Astrocyte of the spinal cord (primary cell): ENCODE measurements at places on chromosomes 3 and 15.
A peak's percentile ranks its signal among the peaks of the same experiment; 100 is the strongest.

DNA sequence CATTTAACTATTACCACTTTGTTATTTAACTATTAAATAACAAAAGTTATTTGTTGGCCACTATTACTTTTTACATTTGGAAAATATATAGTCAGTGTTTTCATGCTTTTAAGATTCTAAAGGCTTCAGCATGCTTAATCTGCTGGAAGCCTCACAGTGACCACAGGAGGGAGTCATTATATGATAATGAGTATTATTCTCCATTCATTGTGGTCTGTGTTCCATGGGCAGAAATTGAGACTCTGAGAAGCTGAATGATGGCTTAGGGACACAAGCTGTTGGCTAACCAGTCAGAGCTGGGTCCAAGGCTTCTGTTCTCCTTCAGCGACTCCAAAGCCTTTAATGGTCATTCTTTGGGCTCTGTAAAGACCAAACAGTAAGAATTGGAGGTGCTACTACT, 64.7 kb downstream of the BFSP2 start:
- peak; percentile 61 for DNase-seq

- DNase-seq: no peak
These were observed 56.2 kb upstream of the HES1 start for GRCh38 chr3:194079702-194080172.

DNA sequence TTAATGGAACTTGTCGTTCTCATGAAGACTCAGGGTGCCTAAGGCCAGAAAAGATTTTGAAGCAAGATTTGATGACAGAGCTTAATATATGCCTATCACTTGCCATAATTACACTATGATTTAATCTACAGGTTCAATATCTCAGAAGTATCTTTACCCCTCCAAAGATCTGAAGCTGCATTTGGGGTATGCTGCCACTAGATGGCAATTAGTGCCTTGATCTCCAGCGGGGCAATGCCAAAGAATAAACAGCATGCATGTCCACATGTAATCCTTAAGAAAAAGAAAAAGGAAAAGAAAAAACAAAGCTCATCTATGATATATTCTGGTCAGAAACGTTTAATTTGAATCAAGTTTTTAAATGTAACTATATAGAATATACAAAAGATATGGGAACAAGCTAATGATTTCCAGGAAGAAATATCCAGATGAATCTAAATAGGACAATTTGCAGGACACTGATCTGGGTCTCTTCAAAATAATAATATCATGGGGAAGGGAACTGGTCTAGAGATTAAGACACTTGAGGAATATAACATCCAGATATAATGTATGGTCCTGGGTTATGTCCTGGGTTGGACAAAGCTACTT, 55.0 kb upstream of the SOX14 start:
- DNase-seq: no peak

- DNase-seq: peak; percentile 6
These were observed 188.6 kb downstream of the CHL1 start for GRCh38 chr3:385151-385550.

GRCh38 chr3:11144996-11145395, 9.3 kb upstream of the HRH1 start:
- no peak for DNase-seq

- no peak for DNase-seq
These were observed 1.3 kb downstream of the CAMK2N2 start for GRCh38 chr3:184259878-184260723.

DNA sequence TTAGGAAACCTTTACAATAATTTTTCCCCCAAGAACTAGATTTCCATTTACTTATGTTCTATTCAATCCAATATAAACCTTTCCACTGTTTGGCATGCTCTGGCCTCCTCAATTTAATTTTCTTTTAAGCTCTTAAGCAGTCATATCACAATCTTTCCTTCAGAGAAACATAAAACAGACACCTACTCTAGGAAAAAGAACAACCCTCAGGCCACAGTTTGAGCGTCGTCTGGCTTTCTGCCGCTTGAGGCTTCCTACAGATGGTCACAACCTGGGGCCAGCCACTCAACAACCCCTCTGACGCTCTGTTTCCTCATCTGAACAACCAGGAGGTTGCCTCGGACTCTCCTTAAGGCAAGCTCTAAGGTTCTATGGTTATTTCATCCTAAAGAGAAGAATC, 143.3 kb downstream of the ADAMTS17 start:
- DNase-seq: no peak

GRCh38 chr15:87498560-87498959, 758.0 kb downstream of the NTRK3 start:
- peak; percentile 81 for DNase-seq

DNA sequence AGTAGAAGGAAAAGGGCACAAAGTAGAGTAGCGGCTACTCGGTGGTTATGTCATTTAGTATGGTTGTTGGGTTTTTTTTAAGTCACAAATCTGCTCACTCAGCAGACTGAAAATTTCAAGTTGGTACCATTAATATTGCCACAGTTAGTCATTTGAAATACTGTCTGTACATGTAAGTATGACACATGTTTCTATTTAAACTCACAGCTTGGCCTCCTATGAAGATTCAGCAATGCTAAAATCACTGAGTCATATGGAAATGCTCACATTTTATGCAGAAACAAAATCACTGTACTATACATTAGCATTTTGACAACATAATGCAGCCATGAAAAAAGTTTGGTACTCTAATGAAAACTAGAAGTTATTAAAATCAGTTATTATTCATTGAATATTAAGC, 571.9 kb downstream of the TAFA4 start:
- DNase-seq: no peak

GRCh38 chr3:56751056-56751707, 50.6 kb downstream of the ARHGEF3 start:
- no peak for DNase-seq

GRCh38 chr3:196569003-196569516, 600 bp downstream of the FBXO45 start:
- DNase-seq: peak; percentile 11

- no peak for DNase-seq
These were observed 46.9 kb downstream of the ARHGEF3 start for GRCh38 chr3:56754741-56755417.

- no peak for DNase-seq
These were observed 162.9 kb upstream of the BHLHE40 start for GRCh38 chr3:4816306-4816705.

DNA sequence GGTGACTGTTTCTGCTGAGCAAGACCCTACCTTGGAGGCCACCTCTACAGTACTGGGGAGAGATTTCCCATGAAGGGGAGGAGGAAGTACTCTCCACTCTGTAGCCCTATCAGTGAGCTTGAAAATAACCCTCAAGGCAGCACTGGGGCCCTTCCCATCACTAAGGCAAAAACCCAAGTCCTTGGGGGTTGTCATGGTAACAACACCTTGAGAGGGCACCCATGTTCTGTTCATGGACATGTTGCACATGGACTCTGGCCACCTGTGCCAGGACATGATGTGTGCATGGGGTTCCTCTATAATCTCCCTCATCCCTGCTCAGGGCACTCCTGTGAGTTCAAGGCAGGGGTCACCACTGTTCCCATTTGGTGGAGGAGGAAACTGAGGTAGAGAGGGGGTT, 10.9 kb upstream of the CDC25A start:
- no peak for DNase-seq

DNA sequence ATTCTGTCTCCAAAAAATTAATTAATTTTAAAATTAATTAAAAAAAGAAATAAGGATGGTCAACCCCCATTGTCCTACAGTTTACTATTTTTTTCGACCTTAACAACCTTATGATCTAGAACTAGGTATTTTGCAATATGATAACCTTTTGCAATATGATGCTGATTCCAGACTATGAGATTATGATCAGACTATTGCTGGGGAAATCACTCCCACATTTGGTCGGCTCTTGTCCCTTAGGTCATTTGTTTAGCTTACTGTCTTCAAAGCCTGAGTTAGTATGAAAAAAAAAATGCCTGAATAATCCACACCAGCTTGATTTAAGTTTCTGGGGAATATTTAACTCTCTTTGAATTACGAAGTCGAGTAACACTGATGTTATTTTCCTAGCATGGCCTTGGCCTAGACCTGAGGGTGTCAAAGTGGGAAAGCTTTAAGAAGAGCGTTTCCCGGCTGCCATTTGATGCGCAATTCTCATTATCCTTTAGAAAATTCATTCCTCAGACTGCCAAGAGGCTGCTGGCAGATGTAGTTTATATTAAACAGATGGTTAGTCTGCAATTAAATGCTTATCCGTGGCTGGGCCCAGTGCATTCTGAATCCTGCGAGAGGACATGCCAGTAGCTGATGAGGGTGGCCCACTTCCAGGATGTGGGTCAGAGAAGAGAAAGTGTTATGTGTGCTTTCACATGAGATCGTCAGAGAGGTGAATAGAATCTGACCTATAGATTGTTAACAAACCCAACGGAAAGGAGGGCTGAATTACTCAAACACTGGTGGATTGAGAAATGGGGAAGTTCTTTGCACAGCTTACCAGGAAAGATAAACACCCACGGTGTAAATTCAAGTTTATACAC, 496.0 kb upstream of the THBS1 start:
- peak; percentile 28 for DNase-seq

GRCh38 chr3:171994646-171995428, 44.5 kb upstream of the FNDC3B start:
- peak; percentile 84 for DNase-seq

DNA sequence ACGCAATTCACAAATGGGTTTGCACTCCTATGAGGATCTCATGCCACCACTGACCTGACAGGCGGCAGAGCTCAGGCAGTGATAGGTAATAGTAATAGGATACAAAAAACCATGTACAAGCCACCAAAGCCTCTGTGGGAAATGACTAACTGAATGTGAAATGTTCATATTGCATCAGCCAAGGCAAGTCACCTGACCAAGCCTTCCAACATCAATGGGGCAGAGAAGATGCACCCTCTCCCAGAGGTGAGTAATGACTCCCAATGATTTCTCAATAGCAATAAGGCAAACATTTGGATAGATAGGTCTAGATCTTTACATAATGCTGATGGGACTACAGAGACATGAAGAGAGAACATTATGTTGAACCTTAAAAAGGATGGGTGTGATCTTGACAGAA, 14.9 kb downstream of the CNTN3 start:
- no peak for DNase-seq

GRCh38 chr3:100419406-100419805, 18.1 kb downstream of the LNP1 start:
- DNase-seq: no peak

DNA sequence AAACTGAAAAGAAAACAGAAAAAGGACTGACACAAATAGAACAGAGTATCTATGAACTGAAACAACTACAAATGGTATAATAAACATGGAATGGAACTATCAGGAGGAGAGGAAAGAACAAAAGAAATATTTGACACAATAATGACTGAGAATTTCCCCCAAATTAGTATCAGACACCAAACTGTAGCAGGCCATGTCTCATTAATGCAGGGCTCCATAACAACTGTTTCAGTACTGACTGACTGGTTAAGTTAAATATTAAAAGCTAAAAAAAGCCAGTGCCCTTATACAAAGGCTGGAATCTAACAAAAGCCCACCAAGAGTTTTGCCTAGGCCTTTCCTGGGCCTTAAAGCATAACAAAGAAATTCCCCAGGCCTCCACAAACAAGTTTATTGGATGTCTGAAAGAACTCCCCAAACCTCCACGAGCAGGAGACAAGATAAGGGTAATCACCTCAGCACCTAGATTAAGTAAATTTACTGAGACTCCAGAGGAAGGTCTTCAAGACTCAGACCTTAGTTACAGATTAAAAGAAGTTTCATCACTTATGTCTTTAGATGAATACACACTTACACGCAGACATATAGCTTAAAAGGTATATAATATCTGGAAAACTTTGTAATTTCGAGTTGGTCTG, 45.7 kb downstream of the KPNA1 start:
- no peak for DNase-seq

DNA sequence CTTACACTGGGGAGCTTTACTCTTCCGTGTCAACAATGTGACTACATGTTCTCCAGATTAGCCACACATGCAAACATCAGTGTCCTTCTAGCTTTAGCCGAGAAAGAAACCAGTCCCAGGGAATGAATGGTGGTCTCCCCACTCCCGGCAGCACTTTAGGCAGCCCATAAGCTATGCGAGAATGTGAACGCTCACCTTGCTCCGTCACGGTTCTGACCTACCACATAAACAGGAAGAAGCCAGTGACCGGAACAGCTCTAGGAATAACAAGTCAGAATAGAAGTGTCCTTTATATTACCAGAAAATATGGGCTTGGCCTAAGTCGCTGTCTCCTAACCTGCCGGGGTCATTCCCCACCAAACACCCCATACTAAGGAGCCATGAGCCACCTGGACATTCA, 98.0 kb upstream of the ABHD17C start:
- no peak for DNase-seq

DNA sequence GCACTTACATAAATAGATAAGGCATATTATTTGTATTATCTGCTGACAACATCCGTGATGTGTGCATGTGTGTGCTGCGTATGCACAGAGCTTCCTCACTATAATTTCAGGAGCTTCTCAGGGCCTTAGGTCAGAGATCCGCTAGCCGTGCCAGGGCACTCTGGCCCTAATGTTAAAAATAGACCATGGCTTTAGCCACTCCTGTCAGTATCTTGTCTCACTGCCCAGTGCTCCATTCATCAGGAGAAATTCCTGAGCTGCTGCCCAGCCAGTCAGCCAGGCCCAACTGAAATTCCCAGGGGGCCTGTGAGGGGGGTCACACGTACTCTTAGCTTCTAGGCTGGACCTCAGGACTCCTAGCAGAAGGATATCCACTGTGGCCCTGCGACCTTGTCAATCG, 70.0 kb upstream of the ABHD2 start:
- no peak for DNase-seq

DNA sequence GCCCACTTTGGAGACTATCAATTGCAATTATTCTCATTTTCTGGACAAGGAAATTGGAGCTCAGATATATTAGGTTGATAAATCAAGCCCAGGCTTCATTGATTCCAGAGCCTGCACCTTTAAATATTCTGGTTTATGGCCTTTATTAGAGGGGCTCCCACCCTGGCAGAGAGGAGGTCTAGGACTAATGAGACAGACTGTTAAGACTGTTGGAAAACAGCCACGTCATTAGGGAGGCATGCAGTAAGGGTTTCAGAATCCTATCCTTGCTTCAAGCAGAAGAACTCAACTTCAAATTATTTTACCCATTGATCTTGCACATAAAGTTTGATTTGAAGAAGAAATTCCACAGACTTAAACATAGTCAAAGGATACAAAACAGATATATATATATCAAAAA, 33.8 kb upstream of the KCNH8 start:
- no peak for DNase-seq

DNA sequence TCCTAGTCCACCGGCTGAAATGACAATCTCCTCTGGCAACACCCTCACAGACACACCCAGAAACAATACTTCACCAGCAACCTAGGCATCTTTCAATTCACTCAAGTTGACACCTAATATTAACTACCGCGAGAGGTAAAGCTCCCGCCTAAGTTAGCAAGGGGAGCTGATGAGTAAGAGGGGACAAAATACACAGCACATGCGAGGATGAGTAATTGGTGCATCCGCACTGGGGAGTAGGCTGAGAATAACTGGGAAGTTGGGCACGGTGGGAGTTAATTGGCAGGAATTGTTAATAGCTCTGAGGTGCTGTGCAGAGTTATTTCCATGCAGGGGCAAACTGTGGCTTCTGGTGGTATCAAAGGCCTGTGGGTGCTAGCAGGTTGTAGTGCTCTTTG, 14.5 kb upstream of the PLD1 start:
- no peak for DNase-seq

GRCh38 chr15:59885832-59886231, 118.3 kb upstream of the FOXB1 start:
- no peak for DNase-seq

GRCh38 chr3:35776346-35776745, 137.0 kb downstream of the ARPP21 start:
- no peak for DNase-seq

GRCh38 chr3:63908081-63908736, 4.0 kb downstream of the SCAANT1 start:
- peak; percentile 33 for DNase-seq
